ENCODE measurements at places on chromosomes 7 and 10.
A peak's percentile ranks its signal among the peaks of the same experiment; 100 is the strongest.

DNA sequence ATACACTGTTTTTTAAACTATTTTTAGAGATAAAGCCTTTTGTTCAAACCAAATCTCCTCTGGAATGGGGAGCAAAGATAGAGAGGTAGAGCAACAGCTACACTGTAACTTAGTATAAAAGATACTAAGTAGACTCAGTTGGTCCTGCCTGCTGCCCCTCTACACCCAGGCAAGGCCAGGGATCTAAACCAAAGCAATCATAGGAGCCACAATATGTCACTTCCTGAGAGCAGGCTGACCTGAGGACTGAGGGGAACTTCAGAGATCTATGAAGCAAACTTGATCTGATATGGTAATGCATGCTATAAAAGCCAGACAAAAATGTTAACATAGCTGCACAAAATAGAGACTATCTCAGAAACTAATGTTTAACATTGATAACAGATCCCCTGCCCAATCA, 7.0 kb upstream of the TRDMT1 start:
- no peak for DNase-seq

- DNase-seq, result peak; percentile 58
Observed at GRCh38 chr7:127588697-127589482, 679 bp downstream of the ARF5 start.

- DNase-seq, result no peak
Observed at GRCh38 chr10:110393866-110394265, 89.1 kb upstream of the SMNDC1 start.

DNA sequence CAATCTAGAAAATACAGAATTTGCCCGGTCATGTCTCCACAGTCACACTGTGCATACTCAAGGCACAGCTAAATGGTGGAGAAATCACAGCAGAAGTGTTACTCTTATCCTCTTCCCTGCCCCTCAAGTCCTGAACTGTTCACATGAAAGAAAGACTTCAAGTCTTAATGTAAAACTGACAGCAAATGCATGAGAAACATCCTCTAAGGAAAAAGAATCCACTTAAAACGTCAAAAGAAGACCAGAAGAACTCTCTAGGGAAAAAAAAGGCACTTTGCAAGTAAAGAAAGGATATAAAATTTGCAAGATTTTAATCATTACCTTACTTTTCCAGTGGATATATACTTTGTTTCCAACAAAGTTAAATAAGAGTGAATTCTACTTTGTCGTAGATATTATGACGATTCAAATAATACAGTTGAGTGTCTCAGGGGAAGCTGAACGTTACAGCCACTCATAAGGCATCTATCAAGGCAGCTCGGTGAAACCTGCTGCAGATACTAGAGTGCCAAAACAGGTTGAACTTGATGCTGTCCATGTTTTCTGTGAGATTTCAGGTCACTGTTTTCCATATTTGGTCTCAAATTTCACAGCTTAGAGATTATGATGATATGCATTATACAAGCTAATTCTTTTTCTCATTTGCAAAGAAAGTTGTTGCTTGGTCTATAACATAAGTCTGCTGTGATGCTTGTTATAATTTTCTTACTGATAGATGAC, 155.0 kb downstream of the CTTNBP2 start:
- no peak for DNase-seq

GRCh38 chr10:21513405-21513788, 12.1 kb downstream of the SKIDA1 start:
- DNase-seq, result no peak

DNA sequence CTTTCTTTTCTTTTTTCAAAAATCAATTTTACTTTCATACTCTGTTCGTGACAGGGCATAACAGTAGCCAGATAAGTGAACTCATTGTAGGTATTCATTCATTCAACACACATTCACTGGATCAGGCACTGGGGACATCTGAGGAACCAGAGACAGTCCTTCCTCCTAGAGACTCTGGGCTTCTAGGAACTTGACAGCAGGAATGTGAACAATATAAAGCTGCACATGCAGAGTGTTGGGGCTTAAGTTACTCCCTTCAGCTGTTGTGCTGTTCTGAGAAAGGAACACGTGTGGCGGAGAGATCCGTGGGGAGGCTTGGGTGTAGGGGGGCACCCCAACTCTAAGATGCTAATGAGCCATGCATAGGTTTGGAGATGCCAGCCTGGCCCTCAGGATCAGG, 120.4 kb downstream of the PKD1L1 start:
- no peak for DNase-seq

- no peak for DNase-seq
Observed at GRCh38 chr10:106078895-106079576, 1085.5 kb downstream of the SORCS1 start.
